Activated T-helper 1 cell treated with anti-CD3 and anti-CD28 coated beads, Interleukin-2, amount 50 U/mL, for 16 hours (primary cell): ENCODE measurements at places on chromosomes 4 and X.

- no peak for DNase-seq
Measured at GRCh38 chr4:41746440-41747229, 1.9 kb downstream of the PHOX2B start.

GRCh38 chr4:119010909-119011606, 122.4 kb downstream of the SYNPO2 start:
- no peak for DNase-seq

GRCh38 chr4:30716681-30717207, 3.4 kb upstream of the PCDH7 start:
- DNase-seq, result no peak

DNA sequence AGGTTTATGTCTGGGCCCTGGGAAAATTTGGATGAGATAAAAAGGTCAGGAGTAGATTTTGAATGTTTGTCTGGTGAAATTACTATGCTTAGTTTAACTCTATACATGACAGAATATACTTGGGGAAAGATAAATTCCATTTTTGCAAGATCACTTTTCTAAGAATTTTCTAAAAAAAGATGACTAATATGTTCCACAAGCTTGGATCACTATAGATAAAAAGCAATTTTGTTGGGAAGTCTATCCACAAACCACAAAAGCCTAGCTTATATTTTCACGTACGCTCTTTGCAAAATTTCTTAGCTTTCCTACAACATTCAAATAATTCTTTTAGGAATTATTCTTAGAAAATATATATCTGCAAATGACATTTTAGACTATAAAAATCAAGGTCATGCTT, 20.6 kb upstream of the COQ2 start:
- DNase-seq, result no peak

GRCh38 chr4:99088023-99088449, 552 bp downstream of the ADH5 start:
- no peak for DNase-seq

GRCh38 chrX:32269866-32270265, 941.5 kb downstream of the DMD start:
- DNase-seq, result no peak

GRCh38 chr4:183399616-183400015, 44.8 kb upstream of the CDKN2AIP start:
- DNase-seq, result no peak

DNA sequence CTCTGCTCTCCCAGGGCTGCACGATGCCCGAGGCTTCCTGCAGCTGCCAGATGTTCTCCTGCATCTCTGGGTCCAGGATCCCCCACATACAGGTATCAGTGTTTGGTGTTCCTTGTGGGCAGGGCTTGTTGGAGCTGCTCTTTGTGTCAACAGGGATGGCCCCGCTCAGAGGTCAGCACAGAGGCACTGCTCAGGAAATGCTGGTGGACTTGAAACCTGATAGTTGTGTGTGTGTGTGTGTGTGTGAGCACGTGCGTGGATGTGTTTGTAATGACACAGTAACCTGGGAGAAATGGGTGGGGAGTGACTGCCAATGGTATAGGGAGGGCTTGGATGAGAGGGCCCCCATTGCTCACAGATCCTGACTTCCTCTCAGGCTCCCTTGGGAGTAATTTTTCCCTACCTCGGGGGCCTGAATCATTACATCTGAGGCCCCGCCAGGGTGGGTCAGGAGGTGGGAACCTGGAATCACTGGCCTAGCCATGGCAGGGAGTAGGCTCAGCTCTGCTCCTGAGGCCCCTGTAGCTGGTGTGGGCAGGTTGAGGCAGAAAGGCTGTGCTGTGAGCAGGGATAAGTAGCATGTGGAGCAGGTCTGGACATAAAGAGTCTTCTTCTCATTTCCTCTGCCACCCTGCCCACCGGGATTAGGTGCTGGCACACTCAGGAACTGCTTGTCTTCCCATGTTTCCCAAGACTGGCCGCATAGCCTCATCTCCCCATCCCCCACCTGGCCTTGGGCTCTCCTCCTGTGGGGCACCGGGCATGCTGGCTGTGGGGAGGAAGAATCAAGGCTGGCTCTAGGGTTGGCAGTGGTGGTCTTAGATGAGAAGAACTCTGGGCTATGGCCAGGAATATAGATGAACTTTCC, 2.5 kb upstream of the EFNB1 start:
- no peak for DNase-seq

DNA sequence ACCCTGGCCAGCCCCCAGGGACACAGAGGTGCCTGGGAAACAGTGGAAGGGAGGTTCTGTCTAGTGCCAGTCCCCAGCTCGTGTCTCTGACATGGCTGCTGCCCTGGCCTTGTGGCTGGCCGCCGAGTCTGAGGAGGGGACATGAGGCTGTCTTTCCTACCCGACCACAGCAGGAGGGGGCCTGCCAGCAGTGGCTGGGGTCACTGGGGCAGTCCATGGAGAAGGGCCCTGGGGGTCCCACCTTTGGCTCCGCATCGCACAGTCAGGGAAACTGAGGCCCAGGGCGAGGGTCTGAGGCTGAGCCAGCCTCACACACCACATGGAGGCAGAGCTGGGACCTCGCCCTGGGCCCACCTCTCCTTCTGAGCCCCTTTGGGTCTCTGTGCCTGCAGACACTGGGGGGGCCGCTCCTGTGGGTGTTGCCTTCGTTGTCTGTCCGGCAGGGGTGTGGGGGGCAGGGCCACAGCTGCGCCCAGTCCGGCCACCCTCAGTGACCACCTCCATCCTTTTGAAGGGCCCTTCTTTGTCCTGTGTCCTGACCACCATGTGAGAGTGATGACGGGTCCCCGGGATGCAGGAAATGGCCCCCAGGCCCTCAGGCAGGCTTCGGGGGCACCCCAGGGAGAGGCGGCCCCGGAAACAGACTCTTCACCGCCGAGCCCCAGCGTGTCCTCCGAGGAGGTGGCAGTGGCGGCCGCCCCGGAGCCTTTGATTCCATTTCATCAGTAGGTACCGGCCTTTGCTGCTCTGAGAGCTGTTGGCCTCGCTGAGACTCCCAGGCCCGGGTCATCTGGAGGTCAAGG, 17.6 kb downstream of the SH3TC1 start:
- no peak for DNase-seq

DNA sequence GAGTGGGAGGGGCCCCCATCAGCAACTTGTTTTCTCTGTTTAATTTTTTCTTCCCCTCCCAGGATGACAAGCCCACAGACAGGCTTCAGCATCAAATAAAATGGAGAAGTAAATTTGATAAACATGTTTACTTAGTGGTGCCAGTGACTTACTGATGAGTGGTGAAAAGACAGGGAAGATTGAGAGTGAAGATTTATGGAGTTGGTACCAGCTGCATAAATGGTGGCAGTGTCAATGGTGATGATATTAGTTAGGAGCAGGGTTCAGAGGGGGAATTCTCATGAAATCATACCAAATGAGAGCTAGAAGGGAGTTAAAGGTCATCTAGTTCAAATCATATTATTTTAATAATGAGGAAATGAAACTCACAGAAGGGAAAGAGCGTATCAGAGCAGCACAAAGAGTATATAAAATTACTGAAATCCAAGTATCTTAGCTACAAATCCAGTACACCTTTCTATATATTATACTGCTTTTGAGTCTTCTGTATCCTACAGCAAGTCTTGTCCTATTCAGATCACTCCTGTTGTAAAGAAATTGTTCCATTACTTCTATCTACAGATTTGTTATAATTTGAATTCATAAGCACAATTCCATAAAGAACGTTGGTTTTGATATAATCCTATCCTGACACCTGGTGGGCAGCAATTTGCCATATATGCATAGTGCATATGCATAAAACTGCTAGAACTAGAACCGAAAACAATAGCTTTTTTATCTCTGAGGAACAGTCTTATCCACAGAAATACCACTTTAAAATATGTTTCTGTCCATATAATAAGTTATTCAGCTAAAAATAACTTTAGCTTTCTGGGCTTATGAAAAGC, 5.0 kb downstream of the P2RY10 start:
- DNase-seq, result no peak

DNA sequence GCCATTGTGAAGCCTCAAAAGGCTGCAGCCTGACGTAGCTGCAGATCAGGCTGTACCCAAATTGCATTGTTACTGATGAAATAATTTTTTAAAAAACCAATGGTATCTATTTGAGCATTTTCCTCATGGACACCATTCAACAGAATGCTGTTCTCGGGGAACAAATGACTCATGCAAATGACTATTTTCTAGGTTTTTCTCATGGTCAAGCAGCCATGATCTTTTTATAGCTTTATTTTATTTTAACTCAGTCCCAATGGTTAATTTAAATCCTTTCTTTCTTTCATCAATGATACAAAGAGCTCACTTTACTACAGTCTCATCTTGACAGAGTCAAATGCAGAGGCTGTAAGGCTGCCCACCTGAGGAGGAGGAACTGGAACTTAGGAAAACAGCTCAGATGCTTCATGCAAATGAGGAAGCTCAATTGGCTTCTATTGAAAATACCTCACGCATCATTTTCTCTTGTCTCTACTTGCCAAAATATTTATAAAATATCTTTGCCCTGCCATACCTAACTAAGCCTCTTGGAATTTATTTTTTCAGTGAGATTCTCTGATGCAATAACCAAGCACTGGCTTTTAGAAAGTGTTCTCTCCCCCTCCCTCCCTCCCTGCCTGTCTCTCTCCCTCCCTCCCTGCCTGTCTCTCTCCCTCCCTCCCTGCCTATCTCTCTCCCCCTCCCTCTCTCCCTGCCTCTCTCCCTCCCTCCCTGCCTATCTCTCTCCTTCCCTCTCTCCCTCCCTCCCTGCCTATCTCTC, 81.0 kb downstream of the SORBS2 start:
- no peak for DNase-seq

- DNase-seq, result no peak
Measured at GRCh38 chr4:24693636-24694035, 101.7 kb upstream of the SOD3 start.

GRCh38 chr4:127141856-127142255, 490.9 kb upstream of the INTU start:
- no peak for DNase-seq

DNA sequence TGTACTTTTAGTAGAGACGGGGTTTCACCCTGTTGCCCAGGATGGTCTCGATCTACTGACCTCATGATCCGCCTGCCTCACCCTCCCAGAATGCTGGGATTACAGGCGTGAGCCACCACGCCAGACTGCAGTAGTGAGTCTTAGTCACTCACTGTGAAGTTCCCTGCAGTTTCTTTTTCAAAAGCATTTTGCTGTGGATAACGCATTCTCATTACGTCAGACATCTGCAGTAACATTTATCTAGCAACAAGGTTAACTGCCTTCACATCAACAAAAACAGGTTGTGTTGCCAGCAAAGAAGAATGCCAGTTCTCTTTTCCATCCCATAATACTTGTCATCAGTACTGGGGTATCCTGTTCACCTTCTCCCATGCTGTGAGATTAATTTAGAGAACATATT, 164.6 kb downstream of the DHRSX start:
- DNase-seq, result no peak

GRCh38 chr4:182901337-182901736, 15.8 kb downstream of the DCTD start:
- DNase-seq, result no peak

DNA sequence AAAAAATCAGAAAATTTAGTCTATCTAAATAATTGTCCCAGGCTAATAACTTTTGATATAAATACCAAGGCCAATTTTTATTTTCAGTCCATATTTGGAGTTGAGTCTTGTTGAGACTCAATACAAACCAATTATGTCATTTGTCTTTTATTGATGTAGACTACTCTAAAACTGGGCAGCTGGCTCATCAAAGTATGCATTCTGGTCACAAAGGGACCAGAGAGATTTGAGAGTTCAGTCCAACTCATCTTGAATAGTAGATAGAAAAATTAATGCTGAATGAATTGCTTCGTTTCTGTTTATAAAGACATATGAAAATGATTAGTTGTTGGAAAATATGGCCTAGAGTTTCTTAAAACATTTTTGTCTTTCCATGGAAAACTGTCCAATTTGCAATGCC, 412.5 kb upstream of the KLHL4 start:
- no peak for DNase-seq

DNA sequence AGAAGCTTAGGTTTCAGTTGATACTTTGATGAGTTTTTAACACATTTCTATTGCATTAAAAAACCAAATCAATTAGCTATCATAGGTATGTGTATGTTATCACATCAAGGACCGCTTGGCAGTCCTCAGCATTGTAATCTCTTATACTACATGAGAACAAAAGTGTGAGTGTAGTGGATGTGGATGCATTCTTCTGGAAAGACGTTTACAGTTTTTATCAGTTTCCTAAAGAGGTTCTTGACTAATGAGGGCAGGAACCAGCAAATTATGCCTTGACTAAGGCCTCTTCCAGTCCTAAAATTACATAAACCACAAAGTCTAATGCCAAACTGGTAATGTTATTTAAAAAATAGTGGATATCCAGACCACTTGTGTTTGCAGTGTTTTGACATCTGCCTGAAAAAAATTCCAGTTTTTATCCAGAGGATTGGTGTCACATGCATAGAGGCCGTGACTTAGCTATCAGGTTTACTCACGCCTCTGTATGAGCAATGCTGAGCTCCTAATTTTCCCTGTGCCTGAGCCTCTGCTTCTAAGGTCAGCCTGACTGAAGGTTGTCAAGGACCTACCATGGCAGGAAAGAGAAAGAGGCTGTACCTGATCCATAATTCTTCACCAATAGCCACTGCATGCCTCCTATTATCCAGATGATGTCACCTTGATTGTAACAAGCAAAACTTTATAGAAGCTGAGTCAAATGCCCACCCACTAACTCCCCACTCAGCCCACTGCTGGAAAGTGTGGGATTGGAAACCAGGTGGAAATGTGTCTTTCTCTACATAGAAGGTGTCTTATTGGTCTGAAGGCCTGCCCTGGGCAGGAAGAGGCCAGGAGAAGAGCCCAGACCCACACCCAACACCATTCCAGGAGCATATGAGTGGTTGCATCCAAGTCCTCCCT, 68.7 kb downstream of the ENPP6 start:
- no peak for DNase-seq

DNA sequence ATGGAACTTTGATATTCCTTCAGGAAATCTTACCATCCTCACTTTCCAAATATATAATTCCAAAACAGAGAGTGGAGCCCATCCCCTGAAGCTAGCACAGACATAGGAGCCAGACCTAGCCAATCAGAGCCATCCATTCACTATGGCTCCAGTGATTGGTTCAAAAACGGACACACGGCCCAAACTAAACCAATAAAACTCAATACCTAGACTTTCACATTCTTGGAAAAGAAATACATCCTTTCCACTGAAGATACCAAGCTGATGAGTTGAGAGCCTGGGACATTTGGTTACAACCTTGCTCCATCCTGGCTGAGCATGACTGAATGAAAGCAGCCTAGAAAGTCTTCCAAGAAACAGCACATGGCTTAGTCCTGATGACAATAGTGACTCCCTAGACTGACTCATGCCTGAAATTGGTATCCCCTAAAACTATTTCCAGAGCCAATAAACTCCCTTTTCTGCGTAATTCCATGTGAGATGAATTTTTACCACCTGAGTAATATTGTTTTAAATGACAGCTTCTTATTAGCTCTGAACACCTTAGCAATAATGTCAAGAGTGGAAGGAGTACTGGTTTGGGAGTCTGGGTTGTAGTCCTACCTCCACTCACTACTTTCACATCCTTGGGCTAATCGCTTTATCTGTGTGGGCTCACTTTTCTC, 189.6 kb upstream of the LNX1 start:
- no peak for DNase-seq

DNA sequence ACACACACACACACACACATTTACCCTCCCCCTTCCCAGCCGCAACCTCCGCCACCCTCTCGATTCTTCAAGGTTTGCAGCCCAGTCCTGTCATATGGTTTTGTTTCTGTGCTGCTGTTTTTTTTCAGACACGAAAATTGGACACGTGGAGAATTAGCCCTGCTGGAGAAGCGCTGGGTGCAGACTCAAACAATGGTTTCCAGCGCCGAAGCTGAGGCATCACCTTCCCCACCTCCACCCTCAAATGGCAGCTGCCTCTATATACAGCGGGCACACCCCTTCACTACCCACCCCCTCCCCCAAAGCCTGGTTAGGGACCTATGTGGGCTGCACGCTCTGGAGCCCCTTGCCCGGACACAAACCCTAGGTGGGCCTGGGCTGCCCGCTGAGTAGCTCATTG, 87.9 kb downstream of the BCOR start:
- no peak for DNase-seq
